ENCODE measurements at places on chromosomes 3 and 15.

GRCh38 chr3:65545429-65545828 lies 493.3 kb downstream of the MAGI1 start:
- DNase-seq, result peak; percentile 42

- DNase-seq, result no peak
Observed at GRCh38 chr3:8077126-8077525, 424.5 kb upstream of the LMCD1 start.

DNA sequence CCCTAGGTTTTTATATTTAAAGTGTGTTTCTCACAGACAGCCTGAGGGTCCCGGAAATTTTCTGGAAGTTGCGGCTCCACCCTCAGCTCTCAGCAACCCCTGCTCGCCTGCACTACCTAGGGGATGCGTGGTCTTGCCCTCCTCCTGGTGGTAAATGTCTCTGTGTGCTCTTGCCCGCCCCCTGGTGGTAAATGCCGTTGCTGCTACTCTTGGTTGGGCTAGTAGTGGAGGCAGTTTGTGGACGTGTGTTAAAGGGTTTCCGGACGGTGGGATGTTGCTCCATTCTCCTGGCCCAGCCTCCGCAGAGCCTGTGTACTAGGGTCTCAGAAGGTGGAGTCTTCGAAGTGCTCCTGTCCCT lies 27.4 kb downstream of the STOML1 start:
- peak; percentile 71 for DNase-seq

GRCh38 chr3:99658274-99658673 lies 19.9 kb downstream of the COL8A1 start:
- DNase-seq, result peak; percentile 24

DNA sequence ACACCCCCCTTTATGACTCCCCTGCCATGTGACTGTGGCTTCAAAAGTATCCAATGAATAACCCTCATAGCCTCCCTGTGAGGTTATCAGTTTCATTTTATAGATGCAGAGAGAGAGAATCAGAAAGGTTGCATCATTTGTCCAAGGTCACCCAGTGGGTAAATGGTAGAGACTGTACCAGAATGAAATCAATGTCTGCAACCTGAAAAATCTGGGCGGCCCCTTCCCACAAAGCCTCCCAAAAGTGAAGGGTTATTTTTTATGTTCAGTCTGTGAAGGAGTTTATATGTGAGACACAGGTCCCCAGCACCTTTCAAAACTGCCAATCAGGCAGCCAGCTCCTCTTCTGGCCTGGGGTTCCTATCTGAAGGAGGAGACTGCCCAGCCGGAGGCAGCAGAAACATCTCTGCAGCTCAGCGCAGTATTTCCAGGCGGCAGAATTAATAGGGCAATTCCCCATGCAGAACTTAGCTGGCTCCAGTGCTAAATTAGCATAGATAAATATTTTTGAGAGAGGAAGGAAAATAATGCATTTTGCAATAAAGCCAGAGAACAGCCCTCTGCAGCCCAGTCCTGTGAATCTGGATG lies 130.8 kb upstream of the PRR20G start:
- DNase-seq, result no peak

DNA sequence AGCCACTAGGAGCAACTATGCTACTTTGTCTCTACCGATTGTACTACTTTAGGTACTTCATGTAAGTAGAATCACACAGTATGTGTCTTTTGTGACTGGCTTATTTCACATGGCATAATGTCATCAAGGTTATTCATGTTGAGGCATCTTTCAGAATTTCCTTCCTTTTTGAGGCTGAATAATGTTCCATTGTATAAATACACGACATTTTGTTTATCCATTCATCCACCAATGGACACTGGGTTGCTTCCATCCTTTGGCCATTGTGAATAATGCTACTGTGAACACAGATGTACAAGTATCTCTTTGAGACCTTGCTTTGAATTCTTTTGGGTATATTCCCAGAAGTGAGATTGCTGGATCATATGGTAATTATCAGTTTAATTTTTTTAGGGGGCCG lies 29.2 kb downstream of the MYO5A start:
- no peak for DNase-seq

- DNase-seq, result no peak
Observed at GRCh38 chr3:120227710-120228347, 57.2 kb downstream of the GPR156 start.

DNA sequence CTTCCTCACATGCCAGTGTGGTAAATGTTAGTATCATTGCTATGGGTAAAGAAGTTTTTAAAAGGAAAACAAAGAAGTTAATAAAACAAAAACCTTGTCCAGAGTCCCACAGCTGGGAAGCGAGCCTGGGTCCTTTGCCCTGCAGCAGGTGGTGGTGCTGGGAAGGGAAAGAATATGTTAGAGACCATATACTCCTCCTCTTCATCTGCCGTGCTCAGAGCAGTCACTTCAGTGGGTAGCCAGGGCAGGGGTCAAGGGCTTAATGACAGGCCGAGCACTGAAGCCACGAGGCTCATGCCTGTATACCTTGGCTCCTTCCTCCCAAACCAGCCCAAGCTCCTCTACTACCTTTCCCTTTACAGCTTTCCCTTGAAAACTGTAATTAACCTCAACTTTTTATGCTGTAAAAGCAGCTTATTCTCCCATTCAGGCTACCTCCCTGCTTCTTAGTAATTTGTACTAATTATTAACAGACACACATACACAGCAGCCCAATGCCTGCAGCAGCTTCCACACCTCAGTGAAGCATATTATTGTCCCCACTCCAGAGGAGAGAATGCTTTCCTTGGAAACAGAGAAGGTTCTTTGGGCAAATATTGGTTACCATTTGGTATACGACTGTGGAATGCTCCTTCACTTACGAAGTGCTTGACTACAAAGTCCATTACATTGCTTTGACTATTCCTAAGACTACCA lies 362.1 kb downstream of the EPHB1 start:
- DNase-seq, result peak; percentile 28

- no peak for DNase-seq
Observed at GRCh38 chr15:84813931-84814330, 3.2 kb upstream of the ALPK3 start.

GRCh38 chr3:114108137-114108536 lies 51.6 kb downstream of the QTRT2 start:
- DNase-seq, result no peak

DNA sequence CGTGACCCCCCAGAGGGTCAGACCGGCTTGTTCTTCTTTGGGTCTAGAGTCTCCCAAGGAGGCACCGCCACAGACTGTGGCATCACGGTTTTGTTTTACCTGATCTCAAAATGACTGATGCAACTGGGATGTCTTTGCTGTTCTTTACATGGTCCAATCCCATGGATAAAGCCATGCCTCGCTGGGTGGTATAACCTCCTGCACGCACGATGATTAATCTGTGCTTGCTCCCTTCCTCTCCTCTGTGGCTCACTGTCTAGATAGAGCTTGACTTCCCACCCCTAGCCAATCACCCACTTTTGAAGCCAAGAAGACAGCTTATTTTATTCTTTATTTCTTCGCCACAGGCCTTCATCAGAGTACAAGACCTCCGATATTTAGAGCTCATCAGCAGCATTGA lies 36.6 kb upstream of the RHO start:
- no peak for DNase-seq

GRCh38 chr3:29065211-29065785 lies 215.6 kb upstream of the RBMS3 start:
- peak; percentile 99 for DNase-seq

GRCh38 chr3:58874795-58875194 lies 175.0 kb downstream of the CFAP20DC start:
- DNase-seq, result no peak

DNA sequence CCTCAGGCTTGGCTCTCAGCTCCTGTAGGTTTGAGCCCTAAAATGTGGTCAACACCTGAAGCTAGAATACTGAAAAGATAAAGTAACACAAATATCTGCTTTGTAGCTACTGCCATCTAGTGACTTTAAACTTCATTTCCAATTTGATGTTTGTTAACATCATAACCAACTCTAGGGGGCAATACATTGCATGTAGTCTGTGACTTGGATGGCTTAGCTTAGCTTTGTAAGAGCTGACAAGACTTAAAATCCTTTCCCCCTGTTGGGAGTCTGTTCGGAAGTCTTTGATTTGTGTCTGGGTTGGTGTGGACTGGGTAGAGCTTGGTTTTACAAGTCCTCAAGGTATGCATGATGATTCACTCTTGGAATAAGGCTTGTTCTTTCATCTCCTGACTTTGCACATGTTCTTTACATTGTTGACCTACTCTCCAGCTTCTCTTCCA lies 51.7 kb downstream of the SCN11A start:
- peak; percentile 63 for DNase-seq

GRCh38 chr3:81349816-81350340 lies 411.6 kb downstream of the GBE1 start:
- no peak for DNase-seq

DNA sequence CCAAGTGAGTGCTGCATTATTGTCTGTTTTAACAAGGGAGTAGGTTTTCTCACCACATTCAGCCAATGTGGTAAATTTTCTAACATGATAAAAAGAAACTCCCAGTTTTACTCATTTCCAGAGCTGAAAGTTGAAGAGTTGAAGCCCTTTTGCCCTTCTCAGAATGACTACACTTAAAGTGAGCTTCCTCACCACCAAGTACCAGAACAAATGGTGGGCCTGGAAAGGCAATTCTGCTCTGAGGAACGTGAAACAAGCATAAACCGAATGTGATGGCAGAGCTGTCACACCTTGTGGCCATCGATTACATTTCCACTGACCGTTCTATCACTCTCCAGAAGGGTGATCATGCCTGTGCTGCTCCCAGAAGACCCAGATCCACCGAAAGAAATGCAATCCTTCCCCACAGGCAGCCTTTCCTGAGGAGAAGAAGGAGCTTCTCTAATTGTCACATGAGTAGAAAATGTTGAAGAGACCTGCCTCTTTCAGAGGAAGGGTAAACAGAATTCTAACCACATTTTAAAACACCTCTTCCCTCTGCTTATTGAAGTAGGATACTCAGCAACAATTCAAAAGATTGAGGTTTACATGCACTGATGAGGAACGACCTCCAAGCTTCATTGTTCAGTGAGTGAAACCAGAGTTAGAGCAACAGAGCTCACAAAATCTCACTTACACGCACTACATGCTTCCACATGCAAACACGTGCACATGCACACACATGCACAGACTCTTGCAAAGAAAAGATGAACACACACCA lies 21.4 kb upstream of the CCR9 start:
- no peak for DNase-seq

GRCh38 chr3:127610105-127610504 lies 11.9 kb downstream of the MCM2 start:
- no peak for DNase-seq
